ENCODE measurements at places on chromosomes 4 and X. TPM values are rescaled to one million over a fixed set of nuclear protein-coding genes. Genes with fewer than 3 reads are reported as not detected.

Gene IL3RA
- total RNA-seq: 6.4 TPM

Gene ASB5
- total RNA-seq: not detected

Gene CXCL6
- not detected for total RNA-seq

Gene FATE1
- not detected for total RNA-seq

Gene COQ2
- 16.2 TPM for total RNA-seq

Gene TCEANC
- 8.3 TPM for total RNA-seq

Gene IQSEC2
- total RNA-seq: 0.12 TPM

DNA sequence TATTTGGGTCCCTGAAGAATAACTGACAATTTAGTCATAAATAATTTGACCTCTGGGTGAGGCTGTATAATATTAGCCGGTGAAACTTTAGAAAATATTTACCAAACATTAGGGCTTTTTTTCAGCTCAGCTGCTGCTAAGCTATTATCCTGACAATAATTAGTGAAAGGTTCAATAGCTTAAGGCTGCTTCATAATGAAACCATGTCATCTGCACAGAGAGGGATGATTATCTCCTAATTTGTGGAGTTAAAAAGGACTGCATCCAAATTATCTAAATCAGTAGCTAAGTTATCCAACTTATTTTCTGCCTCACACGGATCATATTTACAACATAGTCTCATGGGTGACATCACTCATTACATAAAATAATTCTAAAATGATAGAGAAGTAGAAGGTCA is 1249.8 kb downstream of the RAPGEF2 start:
- H3K36me3 ChIP-seq: no peaks in the 10 kb centered on the region
- H3K4me1 ChIP-seq: no peaks in the 10 kb centered on the region
- H3K4me3 ChIP-seq: no peak overlapping the region
- H3K27me3 ChIP-seq: no peaks in the 10 kb centered on the region

GRCh38 chr4:75302648-75303047 is 211.6 kb downstream of the RCHY1 start:
- H3K4me3 ChIP-seq: no peak overlapping the region
- H3K27me3 ChIP-seq: no peaks in the 10 kb centered on the region
- H3K27ac ChIP-seq: no peak overlapping the region
- DNase-seq: no peak
- no peaks in the 10 kb centered on the region for H3K36me3 ChIP-seq

- no peaks in the 10 kb centered on the region for H3K27me3 ChIP-seq
- H3K36me3 ChIP-seq: peaks cover 22% of the 10 kb centered on the region
- no peak overlapping the region for H3K27ac ChIP-seq
- no peak overlapping the region for H3K4me3 ChIP-seq
Measured at GRCh38 chr4:163121689-163122088, 45.0 kb downstream of the NAF1 start.

DNA sequence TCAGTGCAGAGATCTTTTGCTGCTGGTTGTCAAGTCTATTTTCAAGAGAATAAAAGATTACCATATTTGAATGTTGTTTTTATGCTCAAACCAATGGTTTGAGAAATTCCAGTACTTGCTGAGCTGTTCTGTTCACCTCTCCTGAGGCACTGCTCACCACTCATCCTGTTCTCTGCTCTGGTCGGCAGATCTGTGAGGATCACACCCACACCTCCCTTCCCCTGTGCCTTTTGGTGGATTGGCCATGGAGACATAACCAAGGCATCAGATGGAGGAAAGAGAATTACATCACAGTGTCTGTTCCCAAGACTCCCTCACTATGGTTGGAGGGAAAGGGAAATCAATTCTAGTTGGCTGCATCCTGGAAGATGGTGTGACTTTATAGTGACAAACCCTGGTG is 391.6 kb downstream of the ARHGAP24 start:
- no peaks in the 10 kb centered on the region for H3K36me3 ChIP-seq
- no peak overlapping the region for H3K4me3 ChIP-seq
- H3K4me1 ChIP-seq: no peaks in the 10 kb centered on the region
- H3K27me3 ChIP-seq: no peaks in the 10 kb centered on the region

DNA sequence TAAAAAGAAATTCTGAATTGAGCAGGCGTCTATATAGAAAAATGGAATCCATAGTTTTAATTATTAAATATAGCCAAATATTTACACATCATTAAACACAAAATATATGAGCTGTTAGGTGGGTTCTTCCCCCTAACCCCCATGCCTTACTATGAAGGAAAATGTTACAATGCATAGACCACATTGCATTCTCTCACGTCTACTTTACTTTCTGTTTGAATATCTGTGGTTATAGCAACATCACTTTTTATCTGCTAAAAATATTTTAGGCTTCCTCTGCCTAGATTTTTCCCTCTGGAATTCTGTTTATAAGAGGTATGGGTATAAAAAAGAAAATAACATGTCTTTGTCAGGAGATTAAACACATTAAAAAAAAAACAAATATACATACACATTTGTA is 73.1 kb downstream of the MAML3 start:
- peaks cover 28% of the 10 kb centered on the region for H3K4me1 ChIP-seq
- DNase-seq: no peak
- no peak overlapping the region for H3K27ac ChIP-seq
- H3K27me3 ChIP-seq: peaks cover 4% of the 10 kb centered on the region

DNA sequence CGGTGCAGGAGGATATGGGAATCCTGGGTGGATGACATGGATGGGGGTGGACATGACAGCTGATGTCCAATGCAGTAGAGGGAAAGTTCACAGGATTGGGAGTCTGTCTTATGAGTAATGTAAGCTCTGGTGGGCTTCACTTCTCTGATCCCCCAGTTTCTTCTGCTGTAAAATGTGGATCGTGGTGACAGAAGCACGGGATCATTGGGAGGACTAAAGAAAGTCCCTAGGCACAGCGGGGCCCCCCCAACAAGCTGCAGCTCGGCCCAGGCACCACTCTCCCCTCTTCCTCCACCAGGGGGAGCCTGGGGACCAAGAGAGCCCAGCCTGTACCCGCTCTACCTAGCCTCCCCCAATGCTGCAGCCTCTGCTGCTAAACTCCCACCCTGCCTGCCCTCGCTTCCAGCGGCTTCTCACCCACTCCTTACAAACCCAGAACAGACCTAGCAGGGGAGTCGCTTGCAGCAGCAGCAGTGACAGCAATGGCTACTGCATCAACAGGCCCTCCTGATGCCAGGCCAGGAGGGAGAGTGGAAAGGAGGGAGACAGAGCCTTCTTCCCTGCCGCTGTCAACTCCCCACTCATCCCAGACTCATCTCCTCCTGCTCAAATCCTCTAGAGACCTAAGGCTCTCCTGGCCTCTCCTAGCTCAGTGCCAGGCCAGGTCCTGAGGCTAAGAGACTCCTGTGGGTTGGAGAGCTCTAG is 36.1 kb upstream of the IQSEC2 start:
- no peak overlapping the region for H3K27ac ChIP-seq
- no peaks in the 10 kb centered on the region for H3K36me3 ChIP-seq
- peak; percentile 64 for DNase-seq
- H3K27me3 ChIP-seq: peaks cover 36% of the 10 kb centered on the region

- H3K27me3 ChIP-seq: no peaks in the 10 kb centered on the region
- DNase-seq: no peak
- no peaks in the 10 kb centered on the region for H3K36me3 ChIP-seq
- H3K27ac ChIP-seq: no peak overlapping the region
- no peak overlapping the region for H3K4me3 ChIP-seq
Measured at GRCh38 chr4:140367738-140368137, 5.7 kb upstream of the SCOC start.
